Calu3 (cell line): ENCODE measurements at places on chromosomes 12 and 14. TPM values are rescaled to one million over a fixed set of nuclear protein-coding genes. Genes with fewer than 3 reads are reported as not detected.

GRCh38 chr12:31584782-31585181, 6.2 kb downstream of the DENND5B start:
- no peak overlapping the region for H3K27ac ChIP-seq
- H3K4me3 ChIP-seq = no peak overlapping the region
- DNase-seq = no peak
- H3K27me3 ChIP-seq = no peaks in the 10 kb centered on the region
- peaks cover 15% of the 10 kb centered on the region for H3K4me1 ChIP-seq

GRCh38 chr12:10235761-10236631, 23.3 kb downstream of the GABARAPL1 start:
- DNase-seq = peak; percentile 40
- peaks cover 6% of the 10 kb centered on the region for H3K36me3 ChIP-seq
- H3K27me3 ChIP-seq = no peaks in the 10 kb centered on the region
- no peak overlapping the region for H3K27ac ChIP-seq
- no peak overlapping the region for H3K4me3 ChIP-seq

The SVOP gene
- total RNA-seq = not detected in 2 replicates

The CACNA1C gene
- not detected in 2 replicates for total RNA-seq

DNA sequence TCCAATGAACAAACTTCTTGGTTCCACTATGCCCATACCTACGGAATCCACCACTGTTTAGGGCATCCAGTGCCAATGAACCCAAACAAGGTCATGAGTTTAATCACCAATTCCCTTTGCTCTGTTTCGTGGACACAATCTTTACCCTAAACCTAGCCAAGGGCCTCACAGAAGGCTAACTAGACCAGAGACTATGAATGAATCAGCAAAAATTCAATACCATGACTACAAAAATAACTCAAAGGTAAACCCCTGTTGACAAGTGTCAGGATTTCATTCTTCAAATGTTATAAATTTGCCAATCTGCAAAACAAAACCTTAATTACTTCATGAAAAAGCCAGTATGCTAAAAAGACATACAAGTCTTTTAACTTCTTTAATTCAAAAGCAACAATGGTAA, 96.7 kb downstream of the CEP128 start:
- no peaks in the 10 kb centered on the region for H3K27me3 ChIP-seq
- H3K36me3 ChIP-seq = no peaks in the 10 kb centered on the region
- H3K4me3 ChIP-seq = no peak overlapping the region
- DNase-seq = no peak

GRCh38 chr12:6031001-6031400, 85.9 kb upstream of the ANO2 start:
- H3K4me3 ChIP-seq = no peak overlapping the region
- DNase-seq = no peak
- H3K36me3 ChIP-seq = no peaks in the 10 kb centered on the region
- H3K27ac ChIP-seq = no peak overlapping the region
- H3K4me1 ChIP-seq = no peaks in the 10 kb centered on the region
- H3K27me3 ChIP-seq = peaks cover 94% of the 10 kb centered on the region

GRCh38 chr14:24078146-24078545, 6.8 kb downstream of the CPNE6 start:
- peaks cover 34% of the 10 kb centered on the region for H3K27me3 ChIP-seq
- H3K27ac ChIP-seq = no peak overlapping the region
- H3K36me3 ChIP-seq = peaks cover 9% of the 10 kb centered on the region
- DNase-seq = no peak

- DNase-seq = no peak
- no peaks in the 10 kb centered on the region for H3K36me3 ChIP-seq
- H3K4me1 ChIP-seq = no peaks in the 10 kb centered on the region
- H3K27ac ChIP-seq = no peak overlapping the region
Observed at GRCh38 chr14:96484399-96484798, 17.8 kb upstream of the PAPOLA start.

GRCh38 chr14:38789805-38790204, 313.2 kb downstream of the SEC23A start:
- H3K4me1 ChIP-seq = no peaks in the 10 kb centered on the region
- no peaks in the 10 kb centered on the region for H3K36me3 ChIP-seq
- no peak overlapping the region for H3K4me3 ChIP-seq
- no peak for DNase-seq
- H3K27ac ChIP-seq = no peak overlapping the region
- no peaks in the 10 kb centered on the region for H3K27me3 ChIP-seq

The ALDH2 gene
- total RNA-seq = 152 and 168 TPM in 2 replicates
